ENCODE measurements at places on chromosomes 5 and 9. TPM values are rescaled to one million over a fixed set of nuclear protein-coding genes. Genes with fewer than 3 reads are reported as not detected.
A peak's percentile ranks its signal among the peaks of the same experiment; 100 is the strongest.

DNA sequence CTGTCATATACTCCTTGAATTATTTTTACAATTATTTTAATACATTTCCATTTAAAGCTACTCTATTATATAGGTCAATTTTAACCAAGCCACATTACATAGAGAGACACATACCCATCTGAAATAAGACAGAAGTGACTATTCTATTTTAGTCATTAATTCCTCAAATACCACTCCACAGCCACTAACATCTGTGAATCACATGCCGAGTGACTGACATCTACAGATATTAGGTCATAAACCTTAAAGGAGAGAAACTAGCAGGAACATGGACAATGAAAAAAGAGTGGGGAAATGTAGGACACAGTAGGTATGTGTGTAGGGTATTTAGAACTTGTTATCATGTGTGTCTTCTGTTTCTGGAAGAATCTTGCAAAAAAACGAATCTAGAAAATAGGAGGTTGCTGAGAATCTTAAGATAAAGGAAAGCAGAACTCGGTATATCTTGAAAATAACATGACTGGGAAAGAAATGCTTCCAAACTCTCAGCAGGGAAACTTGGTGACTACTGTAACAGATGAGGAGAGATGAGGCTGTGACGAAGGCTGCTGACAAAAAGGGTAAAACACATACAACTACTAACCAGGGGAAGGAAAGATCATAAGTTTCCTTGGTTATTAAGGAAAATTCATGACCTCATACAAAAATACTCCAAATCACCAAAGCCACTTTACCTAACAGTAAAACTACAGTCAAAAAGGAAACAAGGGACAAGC, 84.6 kb downstream of the PLPP1 start:
- DNase-seq, result no peak
- H3K27ac ChIP-seq, result no peak overlapping the region
- no peak overlapping the region for H3K4me3 ChIP-seq
- H3K4me1 ChIP-seq, result no peaks in the 10 kb centered on the region
- no peaks in the 10 kb centered on the region for H3K36me3 ChIP-seq

- no peak for DNase-seq
- H3K4me3 ChIP-seq, result no peak overlapping the region
- no peak overlapping the region for H3K27ac ChIP-seq
Measured at GRCh38 chr5:142897328-142897727, 127.2 kb downstream of the ARHGAP26 start.

DNA sequence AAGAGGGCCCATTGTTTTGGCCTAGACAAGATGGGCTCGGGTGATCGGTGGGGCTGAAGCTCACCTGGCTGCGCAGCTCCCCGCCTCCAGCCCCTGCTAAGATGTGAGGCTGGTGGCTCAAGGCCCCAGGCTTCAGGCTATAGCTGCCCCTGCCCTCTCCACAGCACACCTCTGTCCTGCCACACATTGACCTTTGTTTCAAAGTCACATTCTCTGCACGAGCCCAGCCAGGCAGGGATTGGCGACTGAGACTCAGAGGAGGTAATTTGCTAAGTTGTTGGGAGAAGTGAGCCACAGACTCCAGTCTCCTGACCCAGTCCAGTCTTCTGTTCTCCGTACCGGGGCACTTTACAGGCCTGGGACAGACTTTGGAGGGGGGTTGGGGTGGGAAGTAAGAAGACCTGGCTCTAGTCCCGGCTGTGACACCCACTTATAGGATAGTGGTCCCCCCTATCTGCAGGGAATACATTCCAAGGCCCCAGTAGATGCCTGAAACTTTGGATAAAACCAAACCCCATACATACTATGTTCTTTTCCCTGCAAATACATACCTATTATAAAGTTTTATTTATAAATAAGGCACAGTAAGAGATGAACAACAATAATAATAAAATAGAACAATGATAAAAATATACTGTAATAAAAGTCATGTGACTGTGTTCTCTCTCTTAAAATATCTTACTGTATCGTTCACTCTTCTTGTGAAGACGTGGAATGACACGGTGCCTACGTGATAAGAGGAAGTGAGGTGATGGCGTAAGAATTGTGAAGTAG, 13.3 kb downstream of the PDGFRB start:
- no peak overlapping the region for H3K4me3 ChIP-seq
- no peaks in the 10 kb centered on the region for H3K27me3 ChIP-seq
- H3K4me1 ChIP-seq, result peaks cover 2% of the 10 kb centered on the region
- no peaks in the 10 kb centered on the region for H3K36me3 ChIP-seq
- DNase-seq, result no peak
- H3K27ac ChIP-seq, result peak overlapping the region; percentile 87

- H3K4me3 ChIP-seq, result no peak overlapping the region
- DNase-seq, result no peak
- no peaks in the 10 kb centered on the region for H3K36me3 ChIP-seq
- no peak overlapping the region for H3K27ac ChIP-seq
Measured at GRCh38 chr5:132016721-132017250, 5.3 kb upstream of the ACSL6 start.

- no peak overlapping the region for H3K4me3 ChIP-seq
- no peak for DNase-seq
- H3K27me3 ChIP-seq, result no peaks in the 10 kb centered on the region
- no peaks in the 10 kb centered on the region for H3K36me3 ChIP-seq
- no peak overlapping the region for H3K27ac ChIP-seq
Measured at GRCh38 chr5:132055441-132055807, 5.0 kb upstream of the IL3 start.

DNA sequence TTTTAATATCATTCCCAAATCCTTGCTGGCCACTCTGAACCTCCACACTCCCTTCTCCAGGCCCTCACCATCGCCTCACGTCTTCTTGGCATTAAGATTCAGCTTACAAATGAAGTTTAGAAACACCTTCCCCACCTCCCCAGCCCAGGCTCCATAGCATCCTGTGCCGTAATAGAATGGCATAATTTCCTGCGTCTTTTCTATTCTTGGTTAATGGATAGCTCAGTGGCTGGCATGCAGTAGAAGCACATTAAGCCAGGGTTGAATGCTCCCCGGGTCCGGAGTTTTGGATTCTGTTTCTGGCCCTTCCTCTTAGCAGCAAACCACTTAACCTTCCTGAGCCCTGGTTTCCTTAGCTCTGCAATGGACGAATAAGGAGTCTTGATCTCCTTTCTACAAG, 13.8 kb downstream of the WWC1 start:
- H3K4me3 ChIP-seq, result no peak overlapping the region
- H3K27me3 ChIP-seq, result no peaks in the 10 kb centered on the region
- no peaks in the 10 kb centered on the region for H3K36me3 ChIP-seq
- H3K27ac ChIP-seq, result no peak overlapping the region
- DNase-seq, result no peak

GRCh38 chr5:95995962-95996489, 34.4 kb upstream of the ELL2 start:
- H3K27me3 ChIP-seq, result no peaks in the 10 kb centered on the region
- H3K4me3 ChIP-seq, result no peak overlapping the region
- H3K4me1 ChIP-seq, result no peaks in the 10 kb centered on the region
- H3K36me3 ChIP-seq, result no peaks in the 10 kb centered on the region

- no peak overlapping the region for H3K4me3 ChIP-seq
- no peak overlapping the region for H3K27ac ChIP-seq
- H3K36me3 ChIP-seq, result no peaks in the 10 kb centered on the region
Measured at GRCh38 chr9:82890865-82891264, 172.1 kb downstream of the RASEF start.

GRCh38 chr9:33289936-33290246, 425 bp upstream of the NFX1 start:
- no peaks in the 10 kb centered on the region for H3K4me1 ChIP-seq
- H3K27me3 ChIP-seq, result no peaks in the 10 kb centered on the region
- H3K4me3 ChIP-seq, result no peak overlapping the region
- H3K27ac ChIP-seq, result peak overlapping the region; percentile 76

GRCh38 chr9:20015427-20015931, 226.6 kb upstream of the SLC24A2 start:
- H3K4me3 ChIP-seq, result no peak overlapping the region
- no peaks in the 10 kb centered on the region for H3K27me3 ChIP-seq

DNA sequence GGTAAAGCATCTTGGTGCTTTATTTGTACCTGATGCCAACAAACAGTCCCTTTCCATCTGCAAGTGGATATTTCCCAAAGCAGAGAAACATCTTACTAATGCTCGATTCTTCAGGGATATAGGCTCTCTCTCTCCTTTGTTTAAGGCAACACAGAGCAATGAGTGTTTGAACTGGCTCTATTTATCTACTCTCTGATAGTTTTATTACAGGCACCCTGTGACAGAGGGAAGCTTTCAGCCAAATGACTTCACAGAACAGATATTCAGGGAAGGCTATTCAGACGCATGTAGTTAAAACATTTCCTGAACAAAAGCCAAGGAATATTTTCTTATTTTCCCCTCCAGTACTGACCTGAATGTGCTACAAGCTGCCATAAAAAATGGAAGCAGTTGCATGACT, 141.8 kb downstream of the YIPF5 start:
- DNase-seq, result no peak
- H3K4me3 ChIP-seq, result no peak overlapping the region
- H3K4me1 ChIP-seq, result peaks cover 2% of the 10 kb centered on the region
- H3K36me3 ChIP-seq, result no peaks in the 10 kb centered on the region

- no peak overlapping the region for H3K4me3 ChIP-seq
- no peak overlapping the region for H3K27ac ChIP-seq
- no peak for DNase-seq
Measured at GRCh38 chr5:151153300-151153699, 4.3 kb downstream of the ANXA6 start.

- no peaks in the 10 kb centered on the region for H3K4me1 ChIP-seq
- no peak for DNase-seq
- no peak overlapping the region for H3K27ac ChIP-seq
- H3K4me3 ChIP-seq, result no peak overlapping the region
- H3K36me3 ChIP-seq, result no peaks in the 10 kb centered on the region
Measured at GRCh38 chr9:89743573-89744254, 138.9 kb downstream of the GADD45G start.

DNA sequence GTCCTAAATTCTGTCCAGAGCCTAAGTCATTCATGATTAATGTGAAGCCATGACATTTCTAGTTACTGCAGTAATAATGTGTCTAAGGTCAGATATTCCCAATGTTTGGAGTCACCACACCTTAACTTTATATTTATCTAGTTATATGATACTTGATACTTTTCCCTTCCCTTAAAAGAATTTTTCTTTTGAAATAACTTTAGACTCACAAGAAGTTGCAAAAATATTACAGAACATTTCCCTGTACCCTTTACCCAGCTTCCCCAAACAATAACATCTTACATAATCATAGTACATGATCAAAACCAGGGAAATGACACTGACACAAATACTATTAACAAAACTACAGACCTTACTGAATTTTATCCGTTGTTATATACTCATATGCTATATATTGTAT, 150.0 kb upstream of the GNA14 start:
- H3K36me3 ChIP-seq, result no peaks in the 10 kb centered on the region
- H3K27me3 ChIP-seq, result no peaks in the 10 kb centered on the region
- H3K27ac ChIP-seq, result no peak overlapping the region
- no peaks in the 10 kb centered on the region for H3K4me1 ChIP-seq
- no peak for DNase-seq

Gene NR4A3
- 60.3 TPM for total RNA-seq

Gene GRXCR2
- not detected for total RNA-seq

Gene SPINK13
- not detected for total RNA-seq

Gene NR2F1
- 27.0 TPM for total RNA-seq

Gene NMUR2
- not detected for total RNA-seq

Gene LECT2
- not detected for total RNA-seq

All from aorta (tissue), 5 donors.